Lower lobe of right lung (tissue), 2 donors: ENCODE measurements at places on chromosomes 7 and 10. TPM values are rescaled to one million over a fixed set of nuclear protein-coding genes. Genes with fewer than 3 reads are reported as not detected.
A peak's percentile ranks its signal among the peaks of the same experiment; 100 is the strongest.

DNA sequence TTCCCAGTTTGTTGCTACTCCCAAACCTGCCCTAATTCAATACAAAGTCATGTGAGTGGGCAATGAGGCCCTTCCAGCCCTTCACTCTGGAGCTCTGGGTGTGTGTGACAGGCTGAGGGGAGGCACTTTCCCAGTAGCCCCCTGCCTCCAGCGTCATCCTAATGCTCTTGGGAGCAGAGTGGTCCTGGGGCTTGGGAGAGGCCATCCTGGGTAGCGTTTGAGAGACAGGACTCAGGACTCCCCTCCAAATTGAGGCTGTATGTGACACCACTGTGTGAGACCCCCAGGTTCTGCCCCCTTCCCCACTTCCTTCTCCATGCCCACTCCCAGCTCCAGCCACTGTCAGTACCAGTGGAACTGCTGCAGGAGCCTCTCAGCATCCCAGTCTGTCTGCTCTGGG lies 6.5 kb upstream of the CRYGN start:
- H3K27ac ChIP-seq: no peak overlapping the region
- peaks cover 4% of the 10 kb centered on the region for H3K27me3 ChIP-seq
- H3K36me3 ChIP-seq: no peaks in the 10 kb centered on the region
- H3K4me1 ChIP-seq: peaks cover 10% of the 10 kb centered on the region
- DNase-seq: no peak
- no peak overlapping the region for H3K4me3 ChIP-seq

GRCh38 chr10:112735041-112735695 lies 214.9 kb upstream of the TCF7L2 start:
- no peaks in the 10 kb centered on the region for H3K27me3 ChIP-seq
- no peaks in the 10 kb centered on the region for H3K4me1 ChIP-seq
- H3K4me3 ChIP-seq: no peak overlapping the region
- no peak for DNase-seq

GRCh38 chr7:129222064-129222463 lies 2.8 kb upstream of the AHCYL2 start:
- peaks cover 19% of the 10 kb centered on the region for H3K4me1 ChIP-seq
- DNase-seq: no peak

- peaks cover 20% of the 10 kb centered on the region for H3K36me3 ChIP-seq
- H3K4me1 ChIP-seq: no peaks in the 10 kb centered on the region
- DNase-seq: no peak
- no peaks in the 10 kb centered on the region for H3K27me3 ChIP-seq
- no peak overlapping the region for H3K4me3 ChIP-seq
These were observed 8.6 kb upstream of the CPED1 start for GRCh38 chr7:120979765-120980499.

DNA sequence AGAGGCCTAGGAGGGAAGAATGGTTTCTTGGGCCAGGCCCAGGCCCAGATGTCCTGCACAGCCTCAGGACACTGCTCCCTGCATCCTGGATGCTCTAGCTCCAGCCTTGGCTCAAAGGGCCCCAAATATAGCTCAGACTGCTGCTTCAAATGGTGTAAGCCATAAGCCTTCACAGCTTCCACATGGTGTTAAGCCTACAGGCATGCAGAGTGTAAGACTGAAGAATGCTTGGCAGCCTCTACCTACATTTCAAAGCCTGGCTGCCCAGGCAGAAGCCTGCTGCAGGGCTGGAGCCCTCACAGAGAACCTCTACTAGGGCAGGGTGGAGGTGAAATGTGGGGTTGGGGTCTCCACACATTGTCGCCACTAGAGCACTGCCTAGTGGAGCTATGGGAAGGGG lies 118.1 kb downstream of the TPK1 start:
- no peaks in the 10 kb centered on the region for H3K36me3 ChIP-seq
- H3K4me1 ChIP-seq: no peaks in the 10 kb centered on the region
- DNase-seq: no peak
- no peak overlapping the region for H3K4me3 ChIP-seq
- no peak overlapping the region for H3K27ac ChIP-seq

- H3K4me1 ChIP-seq: peaks cover 22% of the 10 kb centered on the region
- peaks cover 3% of the 10 kb centered on the region for H3K36me3 ChIP-seq
- no peak for DNase-seq
- H3K27ac ChIP-seq: no peak overlapping the region
- H3K27me3 ChIP-seq: no peaks in the 10 kb centered on the region
These were observed 85.6 kb upstream of the CAPZA2 start for GRCh38 chr7:116776610-116777289.

- H3K36me3 ChIP-seq: no peaks in the 10 kb centered on the region
- peak overlapping the region; percentile 62 for H3K4me3 ChIP-seq
- peak overlapping the region; percentile 85 for H3K27ac ChIP-seq
- no peak for DNase-seq
These were observed 1.3 kb upstream of the SH2D4B start for GRCh38 chr10:80536361-80536835.

- no peak overlapping the region for H3K27ac ChIP-seq
- no peak for DNase-seq
- H3K4me1 ChIP-seq: no peaks in the 10 kb centered on the region
- no peaks in the 10 kb centered on the region for H3K27me3 ChIP-seq
These were observed 461.5 kb upstream of the GHITM start for GRCh38 chr10:83677795-83678194.

DNA sequence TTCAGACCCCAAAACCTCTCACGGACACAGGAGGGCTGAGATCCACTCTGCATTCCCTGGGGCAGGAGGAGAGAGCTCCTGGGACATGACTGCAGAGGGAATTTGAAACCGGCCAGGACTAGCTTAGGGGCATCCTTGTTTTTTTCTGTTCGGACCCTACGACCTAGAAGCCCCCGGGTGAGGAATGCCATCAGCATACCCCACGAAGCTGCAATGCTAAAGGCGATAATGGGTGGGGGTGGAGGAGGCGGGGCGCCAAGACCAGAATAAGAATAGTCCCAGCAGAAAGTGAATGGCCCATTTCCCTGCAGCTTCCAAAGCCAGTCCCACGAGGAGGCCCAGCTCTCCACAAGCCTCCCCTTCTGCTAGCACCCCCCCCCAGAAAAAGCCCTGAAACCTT lies 4.0 kb downstream of the PDGFA start:
- H3K36me3 ChIP-seq: peaks cover 9% of the 10 kb centered on the region
- no peak for DNase-seq
- H3K27ac ChIP-seq: peak overlapping the region; percentile 13
- peaks cover 56% of the 10 kb centered on the region for H3K4me1 ChIP-seq

- H3K4me1 ChIP-seq: no peaks in the 10 kb centered on the region
- H3K27me3 ChIP-seq: no peaks in the 10 kb centered on the region
- no peak overlapping the region for H3K4me3 ChIP-seq
- H3K36me3 ChIP-seq: no peaks in the 10 kb centered on the region
- H3K27ac ChIP-seq: no peak overlapping the region
These were observed 91.8 kb downstream of the SEPTIN14 start for GRCh38 chr7:55770778-55771177.

CYP26C1 gene
- total RNA-seq: 0.27 TPM

AMZ1 gene
- total RNA-seq: 0.47 TPM

MSS51 gene
- 2.7 TPM for total RNA-seq
